HS-27A (cell line): ENCODE measurements at places on chromosomes 3 and 15.
A peak's percentile ranks its signal among the peaks of the same experiment; 100 is the strongest.

DNA sequence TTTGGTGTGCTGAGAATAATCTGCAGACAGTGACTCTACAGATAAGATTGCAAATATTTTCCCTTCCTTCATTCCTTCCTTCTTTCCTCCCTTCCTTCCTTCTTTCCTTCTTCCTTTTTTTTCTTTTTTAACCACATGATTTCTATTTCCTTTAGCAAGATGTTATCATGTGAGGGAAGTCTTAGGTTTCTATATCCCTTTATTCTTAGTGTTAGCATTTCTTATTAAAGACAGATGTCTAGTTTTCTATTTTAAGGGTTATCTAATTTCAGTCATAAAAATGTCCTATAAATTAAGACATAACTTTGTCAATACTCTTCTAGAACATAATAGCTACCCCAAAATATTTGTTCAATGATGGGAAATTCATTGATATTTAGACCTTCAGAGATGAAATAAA, 470.9 kb downstream of the LPP start:
- DNase-seq: no peak

- DNase-seq: peak; percentile 17
Observed at GRCh38 chr3:133843634-133844033, 38.0 kb downstream of the SRPRB start.

- no peak for DNase-seq
Observed at GRCh38 chr3:30438126-30438525, 168.3 kb upstream of the TGFBR2 start.

- DNase-seq: no peak
Observed at GRCh38 chr3:181484026-181484425, 227.7 kb upstream of the SOX2 start.

- no peak for DNase-seq
Observed at GRCh38 chr3:53195602-53196574, 34.9 kb downstream of the PRKCD start.

- DNase-seq: peak; percentile 57
Observed at GRCh38 chr15:90553248-90553745, 23.6 kb downstream of the CRTC3 start.

DNA sequence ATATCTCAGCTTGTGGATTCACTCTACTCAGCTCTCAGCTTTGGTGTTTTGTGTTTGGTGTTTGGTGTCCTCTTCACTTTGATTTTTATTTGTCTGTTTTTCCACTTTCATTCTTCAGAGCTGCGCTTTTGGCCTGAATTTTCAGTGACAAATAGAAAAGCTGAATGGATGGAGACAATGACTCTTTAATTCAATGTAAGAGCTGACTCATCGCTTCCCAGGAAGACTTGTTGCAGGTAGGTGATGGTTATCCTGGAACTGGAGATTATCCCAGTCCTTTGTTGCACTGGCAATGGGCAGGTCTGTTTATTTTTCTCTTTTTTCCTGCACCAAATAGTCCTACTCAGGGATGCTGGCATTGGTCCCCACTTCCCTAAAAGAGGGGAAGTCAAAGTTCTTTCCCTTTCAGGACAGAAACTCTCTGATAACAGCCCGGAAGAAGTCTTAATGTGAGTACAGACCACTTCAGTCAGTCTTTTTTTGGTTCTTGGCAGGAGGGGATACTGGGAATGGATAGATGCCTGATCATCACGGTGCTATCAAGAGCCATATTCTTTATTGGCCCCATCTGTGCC, 12.4 kb upstream of the AEN start:
- no peak for DNase-seq

- no peak for DNase-seq
Observed at GRCh38 chr15:85545752-85546151, 165.3 kb downstream of the AKAP13 start.

- DNase-seq: no peak
Observed at GRCh38 chr3:103052236-103052830, 617.5 kb downstream of the ZPLD1 start.

GRCh38 chr15:92627014-92627413, 28.6 kb downstream of the FAM174B start:
- DNase-seq: no peak

GRCh38 chr3:30733209-30733608, 126.8 kb downstream of the TGFBR2 start:
- DNase-seq: no peak

- DNase-seq: no peak
Observed at GRCh38 chr15:79133309-79133708, 42.7 kb upstream of the RASGRF1 start.

GRCh38 chr3:171954690-171955383, 84.5 kb upstream of the FNDC3B start:
- no peak for DNase-seq

DNA sequence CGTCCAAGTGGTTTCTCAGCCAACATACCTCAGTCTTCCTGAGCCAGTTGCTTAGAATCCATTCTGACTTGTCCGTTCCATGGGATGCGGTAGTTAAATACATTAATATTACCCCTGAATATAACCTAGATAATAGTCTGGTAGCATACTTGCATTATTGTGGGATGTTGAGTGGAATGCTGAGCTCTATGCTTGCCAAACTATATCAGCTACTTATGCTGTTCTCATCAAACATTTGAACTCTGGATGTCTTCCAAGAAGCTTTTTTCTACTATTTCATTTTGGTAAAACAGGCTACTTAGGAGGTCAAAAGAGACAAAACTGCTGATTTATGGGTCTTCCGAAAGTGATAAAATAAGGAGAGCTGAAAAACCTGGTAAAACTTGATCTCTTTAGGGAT, 429.5 kb downstream of the NAALADL2 start:
- DNase-seq: no peak

- DNase-seq: no peak
Observed at GRCh38 chr3:20145874-20146273, 40.1 kb downstream of the SGO1 start.

- no peak for DNase-seq
Observed at GRCh38 chr3:67819447-67819846, 165.0 kb upstream of the SUCLG2 start.

DNA sequence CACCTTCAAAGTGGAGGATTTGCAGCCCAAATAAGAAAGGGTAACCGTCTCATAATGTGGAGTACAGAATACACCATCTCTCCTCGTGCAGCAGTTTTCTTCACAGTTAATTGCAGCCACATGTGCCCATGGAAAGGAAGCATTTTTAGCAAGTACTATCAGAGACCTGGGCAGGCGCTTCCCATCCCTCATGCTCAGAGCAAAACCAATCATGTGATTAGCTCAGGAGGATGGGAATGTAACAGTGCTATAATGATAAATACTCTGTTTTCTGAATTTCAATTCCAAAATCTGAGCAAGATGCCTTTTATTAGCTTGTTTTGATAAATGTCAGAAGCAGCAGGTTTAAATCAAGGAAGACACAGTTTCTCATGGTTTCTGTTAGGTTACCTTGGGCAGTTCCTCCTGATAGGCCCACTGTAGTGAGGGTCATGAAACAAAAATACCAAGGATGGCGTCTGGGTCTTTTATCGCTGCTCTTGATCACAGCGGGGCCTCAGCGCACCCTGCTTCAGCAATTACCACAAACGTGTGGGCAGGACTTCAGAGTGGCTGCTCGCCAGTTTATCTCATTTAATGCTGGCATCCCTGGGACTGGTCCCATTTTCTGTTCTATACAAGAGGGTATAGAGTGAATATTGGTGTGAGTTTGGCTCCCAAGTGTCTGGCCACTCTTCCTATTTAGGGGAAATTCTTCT, 92.6 kb upstream of the VGLL4 start:
- no peak for DNase-seq

DNA sequence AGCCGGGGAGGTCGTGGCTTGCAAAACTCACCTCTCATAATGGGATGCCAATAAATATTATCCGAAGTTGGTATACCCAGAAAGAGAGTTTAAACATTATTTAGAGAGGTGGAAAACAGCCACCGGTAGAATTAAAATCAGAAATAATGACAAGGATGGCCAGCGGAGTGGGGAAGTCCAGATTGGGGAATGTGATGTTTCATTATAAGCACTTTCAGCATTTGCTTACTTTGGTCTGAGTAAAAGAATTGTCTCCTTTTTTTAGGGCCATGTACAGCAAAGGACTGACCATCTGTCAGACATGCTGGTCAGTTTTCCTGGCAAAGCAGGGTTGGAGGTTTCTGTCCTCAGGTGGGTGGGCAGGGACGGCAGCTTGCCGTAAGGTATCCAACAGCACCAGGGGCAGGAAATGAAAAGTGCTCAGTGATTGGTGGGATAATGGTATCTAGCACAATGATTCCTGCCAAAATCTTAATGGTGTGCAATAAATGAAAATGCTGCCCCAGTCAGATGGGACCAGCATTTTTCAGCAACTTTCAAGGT, 24.3 kb downstream of the APBA2 start:
- DNase-seq: no peak

DNA sequence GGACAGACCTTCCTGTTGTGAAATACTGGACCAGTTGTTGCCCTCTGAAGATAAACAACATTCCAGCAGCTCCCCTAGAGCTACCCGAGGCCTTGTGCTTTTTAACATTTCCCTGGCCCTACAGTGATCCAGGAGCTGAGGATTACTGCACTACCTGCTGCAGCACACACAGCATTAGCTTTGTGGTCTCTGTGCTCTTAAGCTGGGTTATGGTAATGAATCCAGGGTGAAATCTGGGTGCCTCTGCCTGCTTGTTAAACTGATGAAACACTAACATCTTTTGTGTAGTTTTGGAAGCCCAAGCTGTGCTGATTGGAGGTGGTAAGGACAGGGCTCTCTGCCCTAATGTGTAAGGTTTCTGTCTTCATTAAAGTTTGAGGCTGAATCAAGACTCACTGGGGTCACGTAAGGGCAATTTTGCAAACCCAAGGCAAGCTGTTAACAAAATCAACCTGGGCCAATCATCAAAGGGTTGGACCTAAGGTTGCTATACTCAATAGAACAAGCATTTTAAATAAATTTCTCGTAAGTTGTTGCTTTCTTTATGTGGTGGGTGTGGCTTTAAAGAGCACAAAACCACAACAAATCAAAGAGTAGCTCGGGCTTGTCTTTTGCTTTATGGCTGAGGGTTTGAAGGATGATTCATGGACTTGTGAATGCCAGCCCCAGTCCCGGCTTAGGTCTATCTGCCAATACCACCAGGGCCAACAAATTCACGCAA, 183.9 kb downstream of the TPRG1 start:
- DNase-seq: peak; percentile 48

DNA sequence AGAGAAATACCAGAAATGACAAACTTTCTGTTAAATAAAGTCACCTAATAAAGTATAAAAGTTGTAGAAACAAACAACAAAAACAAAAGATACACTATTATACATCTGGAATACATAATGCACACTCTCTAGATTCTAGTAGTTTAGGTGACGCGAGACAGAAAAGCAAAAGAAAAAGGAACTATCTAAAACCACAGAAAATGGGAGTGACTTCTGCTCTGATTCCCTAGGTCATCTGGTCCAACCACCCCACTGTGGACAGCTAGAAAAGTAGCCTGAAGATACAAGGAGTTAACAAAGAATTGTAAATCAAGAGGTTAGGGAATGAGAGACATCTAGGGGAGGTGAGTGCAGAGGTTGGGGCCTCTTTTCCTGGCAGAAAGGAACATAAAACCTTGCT, 39.1 kb downstream of the DHX36 start:
- no peak for DNase-seq

DNA sequence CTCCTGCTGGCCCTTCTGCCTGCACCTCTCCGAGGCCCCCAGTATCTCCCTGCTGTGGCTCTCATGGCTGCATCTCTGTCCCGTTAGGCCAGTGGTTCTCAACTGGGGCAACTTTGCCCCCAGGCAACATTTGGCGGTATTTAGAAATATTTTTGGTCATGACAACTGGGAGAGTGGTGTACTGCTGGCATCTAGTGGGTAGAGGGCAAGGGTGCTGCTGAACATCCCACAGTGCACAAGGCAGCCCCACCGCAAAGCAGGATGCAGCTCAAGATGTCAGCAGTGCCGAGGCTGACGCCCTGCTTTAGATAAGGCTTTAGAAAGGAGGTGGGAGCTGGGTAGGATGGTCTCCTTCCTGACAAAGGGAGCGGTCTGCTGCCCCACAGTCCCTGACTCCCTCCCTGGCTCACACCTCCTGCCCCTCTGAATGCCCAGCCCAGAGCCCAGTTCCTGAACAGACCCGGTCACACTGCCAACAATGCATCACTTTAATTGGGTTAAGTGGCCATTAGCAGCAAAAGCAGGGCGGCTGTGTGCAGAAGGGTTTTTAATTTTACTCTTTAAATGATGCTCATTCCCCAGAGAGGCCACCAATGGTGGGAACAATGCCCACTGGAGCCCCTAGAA, 68.8 kb upstream of the TMEM115 start:
- no peak for DNase-seq

DNA sequence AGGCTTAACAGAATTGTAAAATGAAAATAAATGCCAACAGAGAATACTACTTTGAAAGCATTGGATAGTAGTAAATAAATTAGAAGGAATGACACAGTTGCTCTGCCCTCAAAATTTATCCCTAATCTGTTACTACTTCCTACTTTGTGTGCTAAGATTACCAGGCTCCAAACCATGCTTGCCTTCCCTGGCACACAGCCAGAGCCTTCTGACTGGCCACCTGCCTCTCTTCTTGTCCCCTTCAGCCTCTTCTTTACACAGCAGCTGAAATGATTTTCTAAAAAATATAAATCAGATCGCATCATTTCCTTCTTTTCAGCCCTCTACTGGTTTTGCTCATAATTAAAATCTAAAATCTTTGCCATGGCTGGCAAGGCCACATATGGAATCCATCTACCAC, 334.1 kb downstream of the FHIT start:
- no peak for DNase-seq

DNA sequence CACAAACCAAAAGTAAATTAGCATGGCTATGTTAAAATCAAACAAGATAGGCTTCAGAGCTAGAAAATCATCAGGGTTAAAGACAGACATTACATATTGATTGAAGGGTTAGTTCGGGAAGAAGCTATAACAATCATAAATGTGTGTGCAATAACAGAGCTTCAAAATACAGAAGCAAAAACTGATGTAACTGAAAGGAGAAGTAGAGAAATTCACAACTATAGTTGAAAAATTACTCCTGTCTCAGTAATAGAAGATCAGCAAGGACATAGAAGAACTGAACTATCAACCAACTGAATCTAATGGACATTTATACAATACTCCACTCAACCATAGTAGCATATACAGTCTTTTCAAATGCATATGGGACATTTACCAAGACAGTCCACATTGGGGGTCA, 59.4 kb downstream of the MCTP2 start:
- DNase-seq: no peak
